ENCODE measurements at places on chromosomes 11 and 22.

- DNase-seq, result no peak
These were observed 23.1 kb downstream of the MRGPRG start for GRCh38 chr11:3195251-3196160.

DNA sequence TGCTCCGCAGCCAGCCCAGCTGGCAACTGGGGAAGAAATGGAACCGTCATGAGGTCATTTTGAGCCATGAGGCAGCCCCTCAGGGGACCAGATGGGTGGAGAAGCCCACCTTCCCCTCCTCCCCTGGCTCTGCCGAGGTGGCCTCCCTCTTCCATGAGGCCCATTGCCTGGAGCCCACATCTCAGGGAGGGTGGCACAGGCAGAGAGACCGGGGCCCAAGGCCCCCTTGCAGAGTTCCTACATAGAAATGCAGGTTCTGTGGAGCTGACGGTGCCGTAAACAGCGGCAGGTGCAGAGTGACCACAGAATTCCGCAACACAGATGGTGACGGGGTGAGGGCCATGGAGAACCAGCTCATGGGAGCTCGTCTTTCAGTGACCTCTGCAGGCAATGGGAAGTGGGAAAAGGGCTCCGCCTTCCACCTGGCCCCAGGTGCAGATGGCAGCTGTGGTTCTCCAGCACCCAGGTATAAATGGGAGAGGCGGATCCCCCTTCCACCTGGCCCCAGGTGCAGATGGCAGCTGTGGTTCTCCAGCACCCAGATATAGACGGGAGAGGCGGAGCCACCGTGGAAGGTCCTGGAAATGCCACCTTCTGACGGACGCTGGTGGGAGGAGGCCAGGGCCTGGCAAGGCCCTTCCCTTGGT is 765.4 kb downstream of the BRD1 start:
- DNase-seq, result peak; percentile 85

DNA sequence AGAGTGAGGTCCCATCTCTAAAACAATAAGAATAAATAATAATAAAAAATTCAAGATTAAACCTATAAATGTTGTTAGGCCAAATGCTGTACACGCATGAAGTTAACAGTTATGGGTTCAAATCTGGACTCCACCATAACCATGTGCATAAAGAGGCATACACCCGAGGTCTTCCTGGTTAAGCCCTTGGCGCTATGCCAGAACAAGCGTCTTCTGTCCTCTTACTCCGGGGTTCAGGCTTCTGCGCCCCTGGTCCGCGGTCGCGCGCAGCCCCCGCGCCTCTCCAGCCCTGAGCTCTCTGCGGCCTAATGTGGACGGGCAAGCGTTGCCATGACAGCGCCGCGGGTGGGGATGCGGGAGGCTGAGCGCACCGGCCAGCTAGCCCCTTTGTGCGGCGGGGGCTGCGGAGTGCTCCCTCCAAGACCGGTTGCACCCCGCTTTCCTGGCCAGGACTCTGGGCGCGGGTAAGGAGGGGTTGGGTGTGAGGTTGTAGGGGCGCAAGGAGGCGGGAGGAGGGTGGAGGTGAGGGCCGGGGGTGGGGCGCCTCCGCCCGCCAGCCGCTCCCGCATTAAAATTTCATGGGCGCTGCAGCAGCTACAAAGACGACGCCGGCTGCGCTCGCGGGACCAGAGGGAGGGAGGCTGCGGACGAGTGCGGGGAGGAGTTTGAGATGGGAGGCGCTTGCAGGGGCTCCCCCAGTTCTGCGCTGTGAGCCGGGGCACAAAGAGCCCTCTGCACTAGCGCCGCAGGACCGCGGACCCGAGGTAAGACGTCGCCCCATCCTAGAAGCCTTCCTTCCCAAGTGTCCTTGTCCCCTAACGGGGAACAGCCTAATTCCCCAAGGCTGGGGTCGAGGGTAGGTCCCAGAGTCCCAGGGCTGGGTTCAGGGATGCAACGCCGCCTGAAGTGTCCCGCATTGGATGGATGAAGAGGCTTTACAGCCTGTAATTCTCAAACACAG is at the start of gene MIAT:
MIAT (plus strand) TSS at position 698 of the 961 bp plus-strand sequence.
- DNase-seq, result no peak

GRCh38 chr11:75314771-75315438 is 36.6 kb downstream of the ARRB1 start:
- no peak for DNase-seq

- no peak for DNase-seq
These were observed 12.5 kb upstream of the TCF20 start for GRCh38 chr22:42282943-42283277.

GRCh38 chr11:16771350-16772140 is 33.1 kb downstream of the C11orf58 start:
- DNase-seq, result no peak

DNA sequence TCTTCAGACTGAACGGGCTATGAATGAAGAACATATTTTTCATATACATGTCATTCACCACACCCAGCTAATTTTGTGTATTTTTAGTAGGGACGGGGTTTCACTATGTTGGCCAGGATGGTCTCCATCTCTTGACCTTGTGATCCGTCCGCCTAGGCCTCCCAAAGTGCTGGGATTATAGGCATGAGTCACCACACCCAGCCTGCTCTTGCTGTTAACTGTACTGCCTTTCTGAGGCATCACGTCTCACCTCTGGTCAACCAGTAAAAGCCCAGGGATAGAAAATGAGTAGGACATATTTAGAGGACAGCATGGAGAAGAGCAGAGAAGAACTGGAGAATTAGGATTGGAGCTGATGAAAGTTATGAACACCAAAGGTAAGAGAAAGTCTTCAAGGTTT is 55.6 kb downstream of the APOL3 start:
- no peak for DNase-seq

Data from NCI-H510A (cell line).